ENCODE measurements at places on chromosomes 16 and 17.

- DNase-seq, result no peak
These were observed 8.9 kb downstream of the CORO6 start for GRCh38 chr17:29613856-29614255.

- no peak for DNase-seq
These were observed 613 bp downstream of the ECI1 start for GRCh38 chr16:2250652-2251295.

DNA sequence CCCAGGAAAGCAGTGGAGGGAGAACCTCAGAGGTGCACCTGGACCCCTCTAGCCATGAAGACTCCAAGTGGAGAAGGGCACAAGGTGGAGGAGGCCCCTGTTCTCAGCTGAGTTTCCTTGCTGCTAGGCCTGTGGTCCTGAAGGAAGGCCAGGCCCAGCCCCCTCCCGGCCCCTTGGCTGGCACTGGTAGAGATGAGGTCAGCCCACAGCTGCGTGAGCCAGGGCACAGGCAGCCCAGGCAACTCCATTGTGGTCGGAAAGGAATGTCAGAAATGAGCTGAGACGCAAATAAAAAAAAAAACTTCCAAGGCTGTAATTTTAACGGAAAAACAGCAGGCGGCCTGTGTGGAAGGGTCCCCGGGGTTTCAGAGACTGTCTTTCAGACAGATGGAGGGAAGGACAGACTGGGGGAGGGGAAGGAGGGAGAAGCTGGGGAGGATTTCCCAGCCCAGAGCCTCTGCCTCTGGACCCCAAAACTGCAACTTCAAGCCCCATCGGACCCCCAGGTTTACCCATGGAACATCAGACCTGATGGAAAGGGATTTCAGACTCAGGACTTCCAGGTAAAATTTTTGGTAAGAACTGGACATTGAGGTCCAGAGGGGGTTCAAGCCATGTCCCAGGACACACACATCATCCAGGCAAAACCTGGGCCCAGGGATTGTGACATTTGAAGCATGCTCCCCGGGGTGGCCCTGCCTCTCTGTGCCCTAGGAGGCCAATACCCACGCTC is 25.6 kb upstream of the MRPS23 start:
- DNase-seq, result no peak

DNA sequence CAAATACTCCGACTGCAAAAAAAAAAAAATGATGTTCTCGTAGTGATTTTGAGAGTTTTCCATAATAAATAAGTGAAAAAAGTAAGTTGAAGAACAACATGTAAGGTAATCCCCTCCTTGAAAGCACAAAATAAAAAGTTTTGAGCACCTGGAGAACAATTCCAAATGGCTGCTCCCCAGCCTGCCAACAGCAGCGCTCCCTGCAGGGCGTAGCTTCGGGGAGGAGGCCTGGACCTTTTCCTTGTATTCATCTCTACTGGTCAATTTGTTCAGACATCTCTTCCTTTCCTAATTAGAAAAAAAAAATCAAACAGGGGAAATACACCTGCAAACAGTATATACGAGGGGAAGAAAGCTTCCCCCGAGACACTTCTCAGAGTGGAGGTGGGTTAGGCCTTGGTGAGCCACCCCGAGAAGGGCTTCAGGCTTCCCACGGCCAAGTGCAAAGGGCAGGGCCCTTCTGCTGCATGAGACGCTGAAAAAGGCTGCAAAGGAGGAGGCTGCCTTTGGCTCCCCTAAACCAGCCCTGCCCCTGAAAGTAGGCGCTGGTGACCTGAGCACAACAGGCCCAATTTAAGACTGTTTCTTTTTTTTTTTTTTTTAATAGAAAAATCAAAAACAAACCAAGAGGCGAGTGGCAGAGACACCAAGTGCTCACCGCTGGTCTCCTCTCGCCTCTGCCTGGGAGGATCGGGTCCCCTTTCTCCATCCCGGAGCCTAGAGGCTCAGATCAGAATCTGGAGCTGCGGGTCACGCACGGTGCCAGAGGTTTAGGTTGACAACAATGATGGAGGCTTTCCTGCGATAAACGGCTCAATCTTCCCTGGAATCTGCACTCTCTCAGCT is 193.1 kb upstream of the FOXF1 start:
- no peak for DNase-seq

DNA sequence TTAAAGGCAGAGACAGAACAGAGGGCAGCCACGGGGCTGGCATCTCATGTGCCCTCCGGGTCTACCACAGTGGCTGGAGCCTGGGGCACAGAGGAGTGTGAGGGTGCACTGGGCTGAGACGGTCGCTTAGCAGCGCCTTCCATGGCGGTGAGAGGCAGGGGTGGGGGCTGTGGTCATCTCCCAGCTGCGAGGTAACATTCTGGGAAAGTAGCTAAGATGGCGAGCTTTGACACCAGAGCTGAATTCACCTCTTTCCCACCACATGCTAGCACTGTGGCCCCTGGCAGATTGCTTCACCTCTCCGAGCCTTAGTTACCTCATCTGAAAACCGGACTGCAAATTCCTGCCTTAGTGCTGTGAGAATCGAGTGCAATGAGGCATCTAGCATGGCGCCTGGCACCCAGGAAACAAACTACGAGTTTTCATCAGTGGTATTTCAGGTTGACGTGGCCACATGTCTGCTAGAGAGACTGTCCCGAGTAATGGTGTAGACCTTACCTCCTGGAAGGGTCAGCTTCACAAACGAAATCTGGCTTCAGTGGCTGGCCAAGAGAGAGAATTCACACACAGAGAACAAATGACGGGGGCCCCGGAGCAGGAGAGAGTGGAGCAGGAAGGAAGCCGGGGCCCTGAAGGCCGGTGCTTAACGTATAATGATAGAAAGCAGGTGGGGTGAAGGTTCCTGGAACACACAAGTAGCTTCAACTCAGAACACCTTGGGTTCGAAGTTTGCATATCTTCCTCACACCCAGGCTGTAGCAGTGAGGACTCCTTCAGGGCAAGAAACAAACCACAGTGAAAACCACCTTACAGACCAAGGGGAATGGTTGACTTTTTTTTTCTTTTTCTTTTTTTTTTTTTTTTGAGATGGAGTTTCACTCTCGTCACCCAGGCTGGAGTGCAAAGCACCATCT is 63.9 kb upstream of the RPH3AL start:
- no peak for DNase-seq

Data from iPS DF 19.7 (cell line).